Cortex of kidney (tissue), 1 donor: ENCODE measurements at places on chromosomes 3 and 15.

DNA sequence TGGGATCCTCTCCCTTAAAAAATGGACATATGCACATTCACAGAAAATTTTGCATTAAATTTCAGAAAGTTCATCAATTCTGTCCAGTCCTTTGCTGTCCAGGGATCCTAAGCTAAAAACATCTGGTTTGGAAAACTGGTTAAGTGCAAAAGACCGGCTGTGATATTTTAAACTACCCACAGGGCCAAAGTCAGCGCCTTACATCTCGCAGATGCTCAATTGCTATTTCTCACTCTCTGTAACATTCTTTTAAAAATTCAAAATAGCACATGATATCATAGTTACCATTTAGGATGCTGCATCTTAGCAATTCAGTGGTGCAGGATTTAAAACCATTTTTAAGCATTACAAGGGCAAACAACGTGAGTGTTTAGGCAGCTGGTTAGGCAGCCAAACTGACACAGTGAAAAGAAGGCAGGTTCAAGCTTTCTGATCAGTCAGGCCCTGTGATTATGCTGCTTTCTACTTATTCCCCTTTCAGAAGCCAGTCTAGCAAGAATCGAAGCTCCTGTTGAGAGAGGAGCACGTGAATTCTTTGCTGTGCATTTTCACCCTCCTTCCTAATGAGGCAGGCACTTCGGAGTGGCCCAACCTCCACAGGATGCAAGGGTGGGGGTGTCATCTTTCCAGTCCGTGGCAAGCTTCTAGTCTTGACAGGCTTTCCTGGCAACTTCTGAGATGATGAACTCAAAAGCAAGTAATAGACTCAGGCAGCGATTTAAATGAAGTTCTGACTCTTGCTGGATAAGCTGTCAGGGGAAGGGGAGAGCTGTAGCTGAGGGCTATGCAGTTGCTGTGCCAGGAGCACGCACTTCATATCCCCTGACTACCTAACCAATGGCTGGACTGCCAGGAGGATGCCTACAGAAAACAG lies 8.8 kb downstream of the PRICKLE2 start:
- DNase-seq: no peak

DNA sequence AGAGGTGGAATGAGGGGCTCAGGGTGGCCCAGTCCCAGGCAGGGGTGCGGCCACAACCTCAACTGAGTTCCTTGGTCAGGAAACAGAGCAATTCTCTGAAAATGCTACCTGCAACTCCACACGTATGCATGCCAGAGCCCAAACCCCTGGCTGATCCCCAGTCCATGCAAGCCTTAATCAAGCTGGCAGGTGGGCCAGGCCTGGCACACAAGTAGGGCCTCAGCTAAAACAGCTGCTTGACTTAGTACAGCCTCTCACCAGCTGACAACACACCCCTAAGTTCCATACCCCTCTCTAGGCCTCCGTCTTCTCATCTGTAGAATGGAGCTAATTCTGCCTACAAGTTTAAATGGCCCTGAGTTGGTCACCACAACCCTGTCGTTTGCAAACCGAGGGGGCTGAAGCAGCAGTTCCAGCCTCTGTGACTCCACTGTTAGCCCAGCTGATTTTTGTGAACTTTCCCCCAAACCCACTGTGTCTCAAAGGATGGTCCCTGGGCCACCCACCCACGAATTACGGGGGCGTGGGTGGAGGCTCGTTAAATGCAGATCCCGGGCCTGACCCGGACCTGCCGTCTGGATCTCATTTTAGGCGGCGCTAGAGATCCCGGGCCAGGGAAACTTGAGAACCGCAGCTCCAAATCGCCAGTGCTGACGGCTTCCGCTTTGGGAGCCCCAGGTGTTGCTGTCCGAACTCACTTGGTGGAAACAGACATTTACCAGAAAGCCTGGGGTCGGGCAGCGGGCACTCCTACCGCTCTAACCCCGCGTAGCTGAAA lies 927 bp downstream of the CHDH start:
- no peak for DNase-seq

- no peak for DNase-seq
Observed at GRCh38 chr3:101902041-101902440, 52.7 kb downstream of the NFKBIZ start.

- DNase-seq: no peak
Observed at GRCh38 chr3:55955891-55956477, 468.9 kb upstream of the WNT5A start.

DNA sequence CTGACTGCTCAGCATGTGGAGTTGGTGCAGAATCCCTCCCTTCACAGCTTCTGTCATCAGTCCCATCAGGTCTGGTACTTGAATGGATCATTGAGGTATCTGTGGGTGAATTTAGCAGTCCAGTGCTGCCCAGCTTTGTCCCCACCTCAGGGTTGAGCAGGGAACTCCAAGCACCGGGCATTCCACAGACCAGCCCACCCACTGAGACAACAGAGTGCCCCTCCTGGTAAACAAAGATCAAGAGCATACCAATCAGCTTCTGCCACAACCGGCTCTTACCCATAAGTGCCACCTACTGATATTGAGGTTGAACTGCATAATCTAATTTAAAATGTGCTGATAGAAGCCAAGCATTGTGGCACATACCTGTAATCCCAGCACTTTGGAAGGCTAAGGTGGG lies 57.1 kb upstream of the FXR1 start:
- no peak for DNase-seq

- no peak for DNase-seq
Observed at GRCh38 chr3:184663356-184663755, 48.5 kb downstream of the MAGEF1 start.

- DNase-seq: no peak
Observed at GRCh38 chr3:156643729-156644389, 30.5 kb upstream of the TIPARP start.

DNA sequence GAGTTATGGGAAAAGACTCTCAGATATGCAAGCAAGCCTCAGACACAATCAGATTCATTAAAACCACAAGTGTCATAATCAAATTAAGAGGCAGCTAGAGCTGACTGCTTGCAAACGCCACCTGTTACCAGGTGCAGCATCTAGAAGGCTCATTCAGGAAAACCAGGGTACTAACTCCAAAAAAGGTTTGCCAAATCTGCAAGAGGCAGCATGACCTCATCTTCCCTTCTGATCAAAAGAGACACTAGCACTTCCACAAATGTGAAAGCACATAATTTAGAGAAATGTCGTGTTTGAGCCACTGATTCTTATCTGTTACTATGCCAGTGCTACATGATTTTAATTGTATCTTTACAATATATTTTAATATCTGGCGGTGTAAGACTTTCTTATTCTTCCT lies 123.3 kb upstream of the NANOGP8 start:
- DNase-seq: no peak

GRCh38 chr3:35946121-35946853 lies 307.0 kb downstream of the ARPP21 start:
- DNase-seq: no peak

DNA sequence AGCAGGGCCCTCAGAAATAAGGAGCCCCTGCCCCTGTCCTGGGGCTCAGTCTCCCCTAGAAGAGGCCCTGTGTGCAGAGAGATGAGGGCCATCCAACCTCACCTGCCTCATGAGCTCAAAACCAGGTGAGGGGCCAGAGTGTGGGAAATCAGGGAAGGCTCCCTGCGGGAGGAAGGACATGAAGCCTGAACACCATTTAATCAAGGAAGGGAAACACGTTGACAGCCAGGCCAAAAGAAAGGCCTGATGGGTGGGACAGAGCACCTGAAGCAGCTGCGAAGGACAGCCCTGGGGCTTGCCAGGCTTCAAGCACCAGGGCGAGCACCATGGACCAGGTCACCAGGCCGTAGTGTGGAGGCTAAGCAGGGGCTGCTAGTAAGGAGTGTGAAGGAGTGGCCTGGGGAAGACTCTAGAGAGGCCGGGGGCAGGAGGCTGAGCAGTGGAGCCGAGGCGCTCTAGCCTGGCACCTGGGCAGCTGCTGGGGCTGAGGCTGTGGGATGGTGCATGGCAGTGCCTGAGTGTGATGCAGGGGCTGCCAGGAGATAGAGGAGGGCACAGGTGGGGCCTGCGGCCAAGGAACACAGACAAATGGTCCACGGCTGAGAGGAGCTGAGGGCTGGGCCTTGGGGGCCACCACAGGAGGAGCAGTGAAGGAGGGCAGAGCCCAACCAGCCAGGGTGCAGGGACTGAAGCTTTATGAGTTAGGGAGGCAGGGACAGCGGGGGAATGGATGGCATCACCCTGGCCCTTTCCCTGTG lies 16.1 kb downstream of the ACAA1 start:
- DNase-seq: no peak

DNA sequence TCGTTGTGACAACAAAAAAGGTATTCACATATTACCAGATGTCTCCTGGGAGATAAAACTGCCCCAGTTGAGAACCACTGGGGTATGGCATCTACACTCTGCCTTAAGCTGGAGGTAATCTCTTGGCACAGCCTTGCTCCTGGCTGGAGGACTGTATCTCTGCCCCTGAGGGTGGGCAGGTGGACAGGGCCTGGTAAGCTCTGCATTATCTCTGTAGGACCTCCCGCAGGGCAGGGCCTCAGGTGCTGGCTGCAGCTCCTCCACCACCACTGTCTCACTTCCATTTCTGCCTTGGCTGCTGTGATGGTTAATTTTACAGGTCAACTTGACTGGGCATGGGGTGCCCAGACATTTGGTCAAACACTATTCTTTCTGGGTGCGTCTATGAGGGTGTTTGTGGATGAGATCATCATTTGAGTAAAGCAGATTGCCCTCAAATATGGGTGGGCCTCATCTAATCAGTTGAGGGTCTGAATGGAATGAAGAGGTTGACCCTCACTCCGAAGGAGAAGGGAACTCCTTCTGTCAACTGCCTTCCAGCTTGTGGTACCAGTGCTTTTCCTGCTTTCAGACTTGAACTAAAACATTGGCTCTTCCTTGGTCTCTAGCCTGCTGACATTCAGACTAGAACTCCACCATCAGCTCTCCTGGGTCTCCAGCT lies 9.8 kb upstream of the RHCG start:
- no peak for DNase-seq

GRCh38 chr3:141129049-141129448 lies 77.9 kb downstream of the SPSB4 start:
- DNase-seq: no peak

DNA sequence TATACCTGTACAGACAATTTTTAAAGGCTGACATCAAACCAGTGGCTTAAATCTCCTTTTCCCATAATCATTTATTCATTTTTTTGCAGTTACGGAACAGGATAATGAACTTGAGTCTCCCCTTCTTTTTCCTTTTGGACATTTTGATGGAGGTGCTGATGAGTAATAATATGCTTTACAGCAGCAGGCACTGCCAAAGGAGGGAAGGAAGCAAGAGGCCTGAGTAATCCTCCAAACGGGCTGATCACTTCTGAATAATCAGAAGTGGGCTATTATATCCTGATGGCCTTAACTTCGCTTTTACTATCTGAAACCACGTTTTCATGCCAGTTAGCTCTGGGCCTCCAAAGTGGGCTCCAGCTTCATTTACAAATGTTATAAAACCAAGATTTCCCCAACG lies 527.2 kb downstream of the FOXP1 start:
- no peak for DNase-seq

GRCh38 chr15:28895146-28895545 lies 9.4 kb downstream of the APBA2 start:
- no peak for DNase-seq

DNA sequence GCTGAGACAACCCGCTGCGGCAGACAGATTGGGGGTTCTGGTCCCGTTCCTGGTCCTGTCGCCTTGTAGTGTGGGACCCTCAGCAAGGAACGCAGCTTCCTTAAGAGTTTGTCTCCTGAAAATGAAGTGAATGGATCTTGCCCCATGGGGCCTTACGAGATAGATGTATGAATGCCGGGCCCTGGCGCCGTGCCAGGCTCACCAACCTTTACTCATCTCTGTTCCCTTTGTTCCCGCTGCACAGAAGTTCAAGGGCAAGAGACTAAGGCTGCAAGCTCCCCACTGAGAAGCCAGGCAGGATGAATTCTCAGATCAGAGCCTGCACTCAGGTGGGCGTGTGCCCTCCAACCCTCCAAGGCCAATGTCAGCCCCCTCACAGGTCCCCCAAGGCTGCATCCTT lies 162.7 kb upstream of the IQSEC1 start:
- DNase-seq: no peak

DNA sequence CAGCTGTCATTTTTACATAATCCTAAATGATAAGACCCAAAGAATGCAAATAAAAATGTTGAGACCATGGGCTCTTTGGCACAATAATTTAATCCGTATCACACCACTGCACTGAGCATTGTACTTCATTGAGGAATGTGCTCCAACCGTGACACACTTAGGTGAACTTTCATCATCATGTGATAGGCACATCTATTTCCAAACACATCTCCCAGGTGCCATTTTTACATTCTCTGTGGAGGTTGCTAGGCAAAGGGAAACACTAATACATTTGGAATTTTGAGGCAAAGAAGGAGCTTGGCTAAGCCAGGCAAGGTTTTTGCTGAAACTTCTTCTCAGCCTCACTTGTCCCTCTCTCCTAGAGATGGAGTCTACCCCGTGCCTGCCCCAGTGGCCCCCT lies 68.7 kb downstream of the LRTM1 start:
- no peak for DNase-seq

DNA sequence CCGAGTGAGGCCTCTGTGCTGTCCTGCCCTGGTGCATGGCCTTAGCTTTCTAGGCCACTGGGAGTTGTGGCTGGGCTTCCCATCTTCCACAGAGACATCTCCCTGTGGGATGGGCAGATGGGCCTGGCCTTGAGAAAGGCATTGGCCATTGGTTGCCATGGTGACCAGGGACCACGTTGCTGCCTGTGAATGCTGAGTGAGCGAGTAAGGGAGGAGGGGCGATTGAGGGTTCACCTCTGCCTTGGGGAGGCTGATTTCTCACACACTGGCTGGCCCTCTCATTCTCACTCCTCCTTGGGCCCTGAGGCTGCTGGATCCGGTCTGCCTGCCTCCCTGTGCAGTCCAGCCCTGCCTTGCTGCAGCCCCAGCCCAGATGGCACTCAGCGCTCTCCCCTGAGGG lies 26.4 kb upstream of the DOCK3 start:
- no peak for DNase-seq

GRCh38 chr15:80816936-80817335 lies 37.8 kb downstream of the CEMIP start:
- no peak for DNase-seq

DNA sequence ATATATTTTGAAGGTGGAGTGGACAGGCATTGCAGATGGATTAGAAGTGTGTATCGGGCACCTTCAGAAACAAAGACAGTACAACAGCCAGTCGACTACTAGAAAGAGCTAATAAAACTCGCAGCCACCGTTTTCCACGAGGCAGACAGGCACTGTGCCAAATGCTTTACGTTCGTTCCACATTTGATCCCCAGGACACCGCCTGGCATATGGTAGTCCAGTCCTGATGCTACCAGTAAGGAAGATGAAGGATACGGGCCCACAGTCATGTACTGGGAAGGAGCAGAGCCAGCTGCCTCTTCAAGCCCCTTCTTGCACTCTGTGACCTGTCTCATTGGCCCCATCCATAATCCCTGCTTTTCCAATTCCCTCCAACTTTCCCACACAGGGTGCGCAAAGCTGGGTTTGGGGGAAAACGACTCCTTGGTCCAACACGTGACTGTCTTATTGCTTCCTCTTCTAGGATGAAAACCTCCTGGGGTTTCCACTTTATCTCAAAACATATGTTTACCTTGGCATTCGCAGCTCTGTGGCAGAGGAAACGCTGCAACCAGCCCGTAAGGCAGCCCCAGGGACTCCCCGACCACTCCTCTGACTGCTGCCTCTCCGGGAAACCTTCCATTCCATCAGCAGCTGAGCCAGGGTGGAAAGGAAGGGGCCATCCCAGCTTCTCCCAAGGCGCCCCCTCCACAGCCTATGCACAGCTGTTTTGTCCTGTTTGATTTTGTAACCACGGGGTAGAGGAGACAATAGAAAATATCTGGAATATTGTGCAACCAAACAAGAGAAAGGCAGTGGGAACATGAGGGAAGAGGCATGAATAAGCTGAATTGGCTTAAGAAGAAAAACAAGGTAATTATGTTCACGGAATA lies 107.4 kb downstream of the ADAMTS17 start:
- DNase-seq: no peak

GRCh38 chr3:78887547-78888011 lies 880.2 kb downstream of the ROBO1 start:
- DNase-seq: no peak
